Brain pericyte (primary cell): ENCODE measurements at places on chromosomes 6 and 20.

DNA sequence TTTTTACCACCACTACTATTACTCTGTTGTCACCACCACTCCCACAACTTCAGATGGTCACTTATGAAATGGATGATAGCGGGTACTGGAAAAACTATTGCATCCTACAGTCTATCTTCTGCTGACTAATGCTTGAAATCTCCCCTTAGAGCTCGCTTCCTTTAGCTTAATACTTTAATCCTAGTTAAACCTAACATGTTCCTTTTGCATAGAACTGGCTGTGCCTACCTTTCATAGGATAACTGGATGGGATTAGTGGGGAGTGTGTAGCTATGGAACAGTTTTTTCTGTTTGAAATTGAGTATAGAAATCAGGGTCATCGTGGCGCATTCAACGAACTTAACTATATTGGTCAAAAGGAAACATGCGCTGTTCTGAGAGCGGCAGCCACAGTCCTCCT lies 294.7 kb downstream of the FARS2 start:
- DNase-seq = no peak

DNA sequence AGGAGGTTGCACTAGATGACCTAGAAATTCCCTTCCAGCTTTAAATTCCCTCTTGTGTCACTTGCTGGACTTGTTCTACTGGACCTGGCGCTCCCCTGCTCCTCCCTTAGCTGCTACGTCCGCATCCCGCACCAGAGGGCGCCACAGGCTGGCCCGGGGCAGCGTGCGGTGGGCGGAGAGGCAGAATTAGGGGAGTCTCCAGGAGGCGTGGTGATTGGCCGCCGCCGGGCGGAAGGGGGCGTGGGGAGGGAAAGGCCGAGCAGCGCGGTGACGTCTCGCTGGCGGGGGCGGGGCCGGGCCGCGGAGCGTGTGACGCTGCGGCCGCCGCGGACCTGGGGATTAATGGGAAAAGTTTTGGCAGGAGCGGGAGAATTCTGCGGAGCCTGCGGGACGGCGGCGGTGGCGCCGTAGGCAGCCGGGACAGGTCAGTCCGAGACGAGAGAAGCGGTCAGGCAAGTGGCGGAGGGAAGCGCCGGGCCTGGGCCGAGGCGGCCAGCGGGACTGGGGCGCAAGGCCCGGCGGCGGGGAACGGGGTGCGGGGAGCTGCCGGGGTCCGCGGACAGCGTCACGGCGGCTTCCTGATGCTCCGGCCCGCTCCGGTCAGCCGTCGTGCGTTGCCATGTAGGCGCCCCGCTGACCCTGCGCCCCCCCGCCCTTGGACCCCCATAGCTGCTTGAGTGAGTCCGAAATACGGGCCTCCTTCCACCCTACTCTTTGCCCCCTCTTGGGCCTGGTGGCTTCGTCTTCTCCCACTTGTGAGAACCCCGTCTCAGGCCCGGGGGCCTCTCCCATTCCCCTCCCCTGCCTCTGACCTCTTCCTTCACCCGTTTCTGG lies at the start of gene PPARD:
Gene PPARD, plus strand, starts transcription at position 301 of the 834 bp plus-strand sequence. CDS start 68,530 bp downstream, outside the sequence.
- peak; percentile 88 for DNase-seq

GRCh38 chr6:52594221-52594620 lies 17.4 kb upstream of the TRAM2 start:
- DNase-seq = no peak

GRCh38 chr20:64226686-64227580 lies 28.6 kb upstream of the PCMTD2 start:
- no peak for DNase-seq

GRCh38 chr6:144469144-144469575 lies 184.0 kb downstream of the UTRN start:
- DNase-seq = no peak

DNA sequence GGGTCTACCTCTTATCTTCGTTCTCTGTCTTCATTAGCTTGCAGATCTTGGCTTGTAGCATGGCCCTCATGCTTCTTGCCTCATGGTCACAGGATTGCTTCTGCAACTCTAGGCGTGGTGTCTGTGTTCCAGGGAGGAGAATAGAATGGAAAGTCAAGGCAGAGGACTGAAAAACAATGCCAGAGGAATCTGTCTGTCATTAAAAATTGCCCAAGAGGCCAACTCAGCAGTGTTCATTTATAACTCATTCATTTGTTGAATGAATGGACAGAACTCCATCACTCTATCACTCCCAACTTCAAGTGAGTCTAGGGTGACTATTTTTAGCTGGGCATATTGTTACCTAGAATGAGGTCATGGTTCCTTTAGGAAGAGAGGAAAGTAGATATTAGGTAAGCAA lies 179.6 kb downstream of the UST start:
- DNase-seq = no peak

- no peak for DNase-seq
Measured at GRCh38 chr20:53428996-53429395, 164.6 kb downstream of the ZNF217 start.
